Stimulated activated naive CD4-positive, alpha-beta T cell (primary cell): ENCODE measurements at places on chromosomes 6 and 20.

- DNase-seq, result no peak
Observed at GRCh38 chr20:59939052-59939878, 840 bp downstream of the PPP1R3D start.

DNA sequence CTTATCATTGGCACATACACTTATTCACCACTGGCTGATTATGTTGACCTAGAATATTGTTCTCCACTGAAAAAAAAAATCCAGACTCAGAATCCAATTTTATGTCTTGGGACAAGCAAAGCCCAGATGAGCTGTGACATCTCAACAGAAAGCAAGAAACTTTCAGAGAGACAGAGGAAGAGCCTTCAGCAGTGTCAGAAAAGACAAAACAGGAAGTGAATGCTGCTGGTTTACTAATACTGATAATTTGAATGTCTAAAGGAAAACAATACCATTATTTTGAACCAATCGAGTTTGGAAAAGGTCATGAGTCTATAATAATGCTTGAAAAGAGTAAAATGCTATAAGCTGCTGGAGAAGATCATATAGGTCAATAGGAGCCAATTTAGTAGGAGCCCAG lies 179.8 kb upstream of the RIMS1 start:
- DNase-seq, result no peak

DNA sequence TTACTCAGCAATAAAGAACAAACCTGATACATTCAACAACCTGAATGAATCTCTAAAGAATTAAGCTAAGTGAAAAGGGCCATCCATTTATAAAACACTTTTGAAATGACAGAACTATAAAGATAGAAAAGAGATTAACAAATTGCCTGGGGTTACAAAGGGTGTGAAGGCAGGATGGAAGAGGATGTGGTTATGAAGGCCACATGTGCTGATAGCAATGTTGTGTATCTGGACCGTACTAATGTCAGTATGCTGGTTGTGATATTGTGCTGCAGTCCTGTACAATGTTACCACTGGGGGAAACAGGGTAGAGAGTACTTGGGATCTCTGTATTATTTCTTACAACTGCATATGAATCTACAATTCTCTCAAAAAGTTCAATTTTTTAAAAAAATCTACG lies 36.4 kb downstream of the ELOVL5 start:
- DNase-seq, result no peak

GRCh38 chr6:41568585-41569384 lies 22.6 kb downstream of the FOXP4 start:
- no peak for DNase-seq

GRCh38 chr6:163985710-163986109 lies 571.2 kb downstream of the QKI start:
- DNase-seq, result no peak

DNA sequence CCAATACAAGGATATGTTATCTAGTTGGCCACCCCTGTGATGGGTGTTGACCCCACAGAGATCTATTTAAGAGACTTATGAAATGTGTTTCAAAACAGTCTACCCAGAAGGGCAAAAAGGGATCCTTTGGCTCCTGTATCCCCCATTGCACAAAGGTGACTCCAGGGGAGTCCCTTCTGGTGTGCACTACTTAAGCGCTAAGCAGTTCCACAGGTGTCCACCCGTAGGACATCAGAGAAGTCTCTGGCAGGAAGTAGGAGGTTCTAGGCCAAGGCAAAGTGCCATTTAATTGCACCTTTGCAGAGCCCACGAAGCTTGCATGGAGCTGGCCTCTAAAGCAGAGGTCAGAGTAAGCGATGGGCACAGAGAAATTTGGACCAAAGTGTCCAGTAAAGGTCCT lies 147.7 kb downstream of the MRPL14 start:
- no peak for DNase-seq

- DNase-seq, result no peak
Observed at GRCh38 chr20:59404749-59405148, 104.3 kb downstream of the EDN3 start.

DNA sequence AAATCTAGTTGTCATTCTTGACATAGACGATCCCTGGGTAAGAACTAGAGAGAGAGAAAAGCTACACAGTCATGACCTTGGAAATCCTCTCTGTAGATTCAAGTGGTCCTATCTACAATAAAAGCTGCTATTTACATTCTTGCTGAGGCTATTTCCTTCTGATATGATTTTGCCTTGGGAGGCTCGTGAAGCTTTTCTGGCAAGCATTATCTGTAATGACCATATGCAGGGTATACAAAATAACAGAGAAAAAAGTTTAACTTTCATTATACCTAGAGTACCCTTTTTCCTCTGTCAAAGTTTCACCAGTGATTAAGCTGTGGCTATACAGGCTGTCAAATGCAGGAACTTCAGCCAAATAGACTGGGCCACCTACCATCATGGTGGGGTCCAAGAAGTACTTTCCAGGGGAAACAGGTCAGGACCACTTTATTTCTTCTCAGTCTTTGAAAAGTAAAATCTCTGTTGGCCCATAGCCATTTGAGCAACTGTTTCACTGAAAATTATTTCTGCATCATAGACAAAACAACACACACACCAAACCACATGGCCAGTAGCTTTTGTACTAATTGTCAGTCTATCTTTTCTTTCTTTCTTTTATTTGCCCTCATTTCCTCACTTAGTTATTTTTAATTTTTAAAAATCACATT lies 677.0 kb upstream of the ID4 start:
- DNase-seq, result no peak

- DNase-seq, result no peak
Observed at GRCh38 chr6:100455230-100456124, 9.2 kb downstream of the SIM1 start.

GRCh38 chr6:128144320-128144719 lies 243.5 kb upstream of the THEMIS start:
- DNase-seq, result no peak

DNA sequence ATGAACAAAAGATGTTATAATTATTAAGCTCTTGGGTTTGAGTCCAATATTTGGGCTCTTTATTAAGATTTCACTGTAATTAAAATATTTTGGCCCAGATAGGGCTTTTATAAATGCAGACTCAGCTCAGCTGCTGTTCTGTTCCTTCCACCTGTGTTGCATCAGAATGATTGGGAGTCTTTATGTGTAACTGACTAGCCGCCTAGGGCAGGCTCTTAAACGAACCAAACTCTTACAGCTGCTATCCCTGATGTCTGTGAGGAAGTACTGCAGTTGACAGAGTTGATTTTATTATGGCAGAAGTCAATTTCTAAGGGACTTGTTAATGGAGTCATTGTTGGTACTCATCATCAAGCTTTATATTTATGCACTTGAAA lies 144.7 kb downstream of the MYO6 start:
- DNase-seq, result no peak

GRCh38 chr20:32159766-32160221 lies 47.7 kb downstream of the PLAGL2 start:
- no peak for DNase-seq

GRCh38 chr20:34629342-34629741 lies 47.5 kb downstream of the PIGU start:
- no peak for DNase-seq

DNA sequence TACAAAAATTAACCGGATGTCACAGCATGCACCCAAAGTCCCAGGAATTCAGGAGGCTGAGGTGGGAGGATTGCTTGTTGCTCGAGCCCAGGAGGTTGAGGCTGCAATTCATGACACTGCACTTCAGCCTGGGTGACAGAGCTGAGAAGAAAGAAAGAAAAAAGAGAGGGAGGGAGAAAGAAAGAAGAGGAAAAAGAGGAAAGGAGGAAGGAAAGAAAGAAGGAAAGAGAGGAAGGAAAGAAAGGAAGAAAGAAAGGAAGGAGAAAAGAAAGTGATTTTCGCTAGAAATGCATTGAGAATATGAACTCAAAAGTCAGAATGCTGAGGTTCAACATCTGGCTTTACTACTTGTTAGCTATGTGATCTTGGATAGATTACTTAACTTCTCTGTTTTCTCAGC lies 6.6 kb downstream of the SENP6 start:
- no peak for DNase-seq

- no peak for DNase-seq
Observed at GRCh38 chr6:90098627-90099026, 198.0 kb downstream of the BACH2 start.

- DNase-seq, result no peak
Observed at GRCh38 chr20:58256842-58257241, 28.4 kb upstream of the ANKRD60 start.

GRCh38 chr6:111750153-111750552 lies 123.1 kb downstream of the FYN start:
- no peak for DNase-seq

DNA sequence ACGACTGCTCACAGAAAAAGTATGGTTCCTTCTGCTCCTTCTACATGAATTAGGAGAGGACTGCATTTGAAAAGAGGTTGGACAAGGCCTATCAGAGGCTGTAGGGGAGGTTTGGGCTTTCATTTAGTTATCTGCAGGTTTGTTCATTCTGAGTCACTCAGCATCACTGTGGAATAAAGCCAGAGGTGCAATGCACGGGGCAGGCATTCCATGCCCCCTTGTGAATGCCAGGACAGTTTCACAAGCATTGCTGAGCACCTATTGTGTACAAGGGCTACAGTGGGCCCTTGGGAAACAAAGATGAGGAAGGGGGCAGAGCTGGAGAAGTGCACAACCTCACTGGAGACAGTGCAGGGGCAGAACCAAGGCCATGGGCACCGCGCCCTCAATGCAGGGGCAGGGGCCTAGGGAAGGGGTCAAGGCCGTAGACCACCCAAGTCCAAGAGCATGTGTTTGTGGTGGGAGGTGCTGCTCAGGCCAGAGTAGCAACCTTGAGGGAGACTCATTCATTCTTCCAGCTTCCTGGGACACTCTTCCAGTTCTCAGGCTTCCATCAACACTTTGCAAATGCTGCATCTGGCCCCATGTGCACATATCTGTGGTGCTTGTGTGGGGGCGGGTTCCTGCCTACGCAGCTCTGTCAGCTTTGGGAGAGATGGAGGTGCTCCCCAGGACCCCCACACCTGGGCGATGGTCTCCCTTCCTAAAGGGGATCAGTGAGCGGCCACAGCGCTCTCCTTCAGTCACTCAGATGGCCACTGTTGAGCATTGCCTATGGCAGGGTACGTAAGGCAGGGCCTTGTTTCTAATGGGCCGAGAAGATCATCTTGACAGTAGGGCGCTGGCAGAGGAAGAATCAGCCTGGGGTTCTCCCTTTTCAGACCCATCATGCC lies 204.5 kb downstream of the SYNDIG1 start:
- DNase-seq, result no peak

- DNase-seq, result no peak
Observed at GRCh38 chr6:7169296-7169721, 61.5 kb downstream of the RREB1 start.

GRCh38 chr20:14597206-14597715 lies 259.8 kb upstream of the FLRT3 start:
- no peak for DNase-seq

DNA sequence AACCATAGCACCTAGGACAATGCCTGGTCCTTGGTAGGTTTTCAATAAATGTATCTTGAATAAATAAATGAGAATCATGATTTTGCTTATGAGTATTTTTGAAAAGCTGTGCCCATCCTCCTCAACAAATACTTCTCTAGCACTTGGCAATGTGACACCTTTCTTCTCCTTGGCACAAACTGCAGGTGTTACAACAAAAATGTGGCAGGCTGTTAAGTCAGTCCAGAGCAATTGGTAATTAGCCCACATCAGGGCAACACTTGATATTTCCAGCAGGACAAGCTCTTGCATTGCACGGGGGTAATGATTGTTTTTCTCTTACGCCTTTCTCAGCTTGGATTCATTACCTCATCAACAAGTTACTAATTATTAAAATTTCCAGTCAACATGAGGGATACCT lies 31.6 kb upstream of the SNX9 start:
- no peak for DNase-seq

DNA sequence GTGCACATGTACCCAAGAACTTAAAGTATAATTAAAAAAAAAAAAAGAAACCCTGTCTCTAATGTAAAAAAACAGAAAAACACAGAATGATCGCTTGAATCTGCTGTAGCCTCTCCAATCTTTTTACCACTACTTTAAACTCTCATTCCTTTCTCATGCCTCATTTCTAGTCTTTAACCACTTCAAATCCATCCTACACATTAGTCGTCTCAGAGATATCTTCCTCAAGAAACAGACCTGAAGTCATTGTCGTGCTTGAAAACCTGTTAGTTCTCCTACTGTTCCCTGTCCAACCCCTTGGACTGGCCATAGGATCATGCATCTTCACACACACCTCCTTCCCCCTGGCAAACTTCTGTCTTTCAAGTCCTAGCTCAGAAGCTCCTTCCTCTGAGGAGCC lies 112.1 kb upstream of the BCLAF1 start:
- no peak for DNase-seq

GRCh38 chr6:150144294-150144868 lies 1.5 kb downstream of the PPP1R14C start:
- no peak for DNase-seq

DNA sequence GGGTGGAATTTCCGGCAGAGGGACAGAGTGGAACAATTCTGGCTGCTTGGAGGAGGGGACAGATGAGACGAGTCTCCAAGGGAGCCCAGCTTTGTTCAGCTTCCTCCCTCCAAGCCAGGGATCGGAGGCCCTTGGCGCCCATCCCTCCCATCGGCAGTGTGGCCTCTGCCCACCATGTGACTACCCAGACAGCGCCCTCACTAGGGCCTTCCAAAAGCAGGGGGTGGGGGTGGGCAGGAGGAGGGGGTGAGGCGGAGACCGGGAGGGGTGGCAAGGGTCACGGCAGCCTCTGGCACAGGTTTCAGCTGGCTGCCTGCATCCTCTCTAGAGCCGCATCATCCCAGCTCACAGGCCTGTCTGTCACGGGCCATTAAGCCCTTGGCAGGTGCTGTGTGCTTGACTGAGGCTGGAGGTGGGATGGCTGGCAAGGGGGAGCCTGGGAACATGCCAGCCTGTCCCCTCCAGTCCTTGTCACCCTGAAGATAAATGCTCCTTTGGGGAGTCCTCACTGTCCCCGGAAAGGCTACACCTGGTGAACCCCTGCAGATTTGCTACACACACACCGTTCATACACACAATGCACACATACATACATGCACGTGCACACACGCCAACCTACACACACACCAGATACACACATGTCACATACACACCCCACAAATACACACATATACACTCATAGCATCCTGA lies 6.2 kb upstream of the FGD2 start:
- DNase-seq, result no peak

DNA sequence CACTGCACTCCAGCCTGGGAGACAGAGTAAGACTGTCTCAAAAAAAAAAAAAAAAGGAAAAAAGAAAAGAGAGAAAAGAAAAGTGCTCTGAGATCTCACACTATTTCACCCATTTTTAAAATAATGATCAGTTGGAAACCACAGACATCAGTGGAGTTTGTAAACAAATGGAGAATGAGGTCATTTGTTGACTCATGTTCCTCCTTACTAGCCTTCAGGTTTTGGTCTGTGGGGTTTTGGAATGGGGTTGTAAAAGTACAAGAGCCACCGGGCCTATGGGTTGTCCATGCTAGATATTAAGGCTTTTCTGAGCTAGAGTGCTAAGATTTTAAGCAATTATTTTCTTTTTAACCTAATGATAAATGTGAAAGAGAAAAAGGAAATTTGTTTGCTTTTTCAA lies 104.4 kb upstream of the PRL start:
- DNase-seq, result no peak

- DNase-seq, result no peak
Observed at GRCh38 chr6:99867026-99867425, 127.0 kb downstream of the MCHR2 start.

- DNase-seq, result no peak
Observed at GRCh38 chr6:135115411-135115810, 60.8 kb upstream of the HBS1L start.

GRCh38 chr6:33425668-33426577 lies 6.1 kb downstream of the SYNGAP1 start:
- DNase-seq, result peak; percentile 87

GRCh38 chr6:20652299-20653084 lies 118.2 kb downstream of the CDKAL1 start:
- DNase-seq, result no peak

- no peak for DNase-seq
Observed at GRCh38 chr6:44820759-44821158, 433.3 kb downstream of the CDC5L start.
